Activated CD4-positive, alpha-beta T cell treated with anti-CD3 and anti-CD28 coated beads for 24 hours (primary cell): ENCODE measurements at places on chromosomes 1 and 21.

DNA sequence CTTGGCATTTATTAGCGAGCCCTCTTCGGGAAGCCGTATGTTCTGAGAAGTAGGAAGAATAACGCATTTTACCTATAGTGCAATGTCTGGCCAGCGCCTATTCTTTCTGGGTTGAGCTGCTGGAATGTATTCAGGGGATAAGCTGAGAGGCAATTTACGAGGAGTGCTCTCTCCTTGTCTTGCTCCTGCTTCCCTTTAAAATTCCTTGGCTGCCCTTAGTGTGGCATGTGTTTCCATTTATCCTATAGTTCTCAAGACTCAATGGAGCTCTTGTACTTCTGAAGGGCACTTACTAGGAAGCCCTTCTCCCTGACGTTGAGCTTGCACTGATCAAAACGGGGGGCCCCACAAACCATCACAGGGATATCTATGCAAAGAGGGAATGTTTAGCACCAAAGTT, 364.6 kb downstream of the DISC1 start:
- no peak for DNase-seq

- DNase-seq = no peak
Measured at GRCh38 chr1:59522925-59523505, 226.1 kb downstream of the FGGY start.

- no peak for DNase-seq
Measured at GRCh38 chr1:6105763-6106162, 60.1 kb downstream of the KCNAB2 start.

GRCh38 chr1:44828841-44829440, 14.1 kb downstream of the PTCH2 start:
- DNase-seq = no peak

DNA sequence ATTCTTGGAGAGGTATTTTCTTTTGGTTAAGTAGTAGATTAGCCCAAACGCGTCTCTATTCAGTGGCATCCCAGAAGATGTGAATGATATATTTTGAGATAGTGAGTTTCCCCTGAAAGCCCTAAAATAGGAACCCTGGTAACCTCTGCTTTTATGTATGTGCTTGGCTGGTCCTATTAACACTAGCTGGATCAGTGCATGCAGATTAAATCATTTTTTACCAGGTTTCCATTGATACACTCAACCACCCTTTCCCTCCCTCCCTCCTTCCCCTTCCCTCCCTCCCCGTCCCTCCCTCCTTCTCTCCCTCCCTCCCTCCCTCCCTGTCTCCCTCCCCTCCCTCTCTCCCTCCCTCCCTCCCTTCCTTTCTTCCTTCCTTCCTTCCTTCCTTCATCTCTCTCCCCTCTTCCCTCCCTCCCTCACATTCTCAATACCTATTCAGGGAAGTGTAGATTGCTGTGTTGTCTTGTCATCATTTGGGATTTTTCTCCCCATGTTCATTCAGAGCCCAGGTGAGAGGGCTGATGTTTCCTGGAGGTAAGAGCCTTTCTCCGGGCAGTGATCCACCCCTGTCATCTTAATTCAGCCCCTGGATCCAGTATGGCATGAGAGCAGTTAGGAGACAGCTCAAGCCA, 406.8 kb downstream of the PRDM2 start:
- no peak for DNase-seq

DNA sequence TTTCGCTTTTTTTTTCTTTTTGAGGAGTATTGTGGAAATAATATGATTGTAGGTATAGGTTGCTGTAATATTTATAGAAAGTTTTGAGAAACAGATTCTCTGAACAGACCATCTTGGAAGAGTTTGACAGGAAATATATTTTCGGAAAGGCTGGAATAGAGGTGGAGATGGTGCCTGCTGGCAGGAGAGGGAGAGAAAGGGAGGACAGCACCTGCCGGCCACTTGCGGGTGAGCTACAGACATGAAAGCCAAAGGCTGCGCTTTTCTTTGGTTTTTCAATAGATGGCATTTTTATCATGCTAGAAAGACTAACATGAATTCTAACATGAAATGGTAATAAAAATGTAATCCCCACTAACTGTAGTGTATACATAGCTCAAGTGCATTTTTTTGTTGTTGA, 82.1 kb downstream of the CAMTA1 start:
- no peak for DNase-seq

DNA sequence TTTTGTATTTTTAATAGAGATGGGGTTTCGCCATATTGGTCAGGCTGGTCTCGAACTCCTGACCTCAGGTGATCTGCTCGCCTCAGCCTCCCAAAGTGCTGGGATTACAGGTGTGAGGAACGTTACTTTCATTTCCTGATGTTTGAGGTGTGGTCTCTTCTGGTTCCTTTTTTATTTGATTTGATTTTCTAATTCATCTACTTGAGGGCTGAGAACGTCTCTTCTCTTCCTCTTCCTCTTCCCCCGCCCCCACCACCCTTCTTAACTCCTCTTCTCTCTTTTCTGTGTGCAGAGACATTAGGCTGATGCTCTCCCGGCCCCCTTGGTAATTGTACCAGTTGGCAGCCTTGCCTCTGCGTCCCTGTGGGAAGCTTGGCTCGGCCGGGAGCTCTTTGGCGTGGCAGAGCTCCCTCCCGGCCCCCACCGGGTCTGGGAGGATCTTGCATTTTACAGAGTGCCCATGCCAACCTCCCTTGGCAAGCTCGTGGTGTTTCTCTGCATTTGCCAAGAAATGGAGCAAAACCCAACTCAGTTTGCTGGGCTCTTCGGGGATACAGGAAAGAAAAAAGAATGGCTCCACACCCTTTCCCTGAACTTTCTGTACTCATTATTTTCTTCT, 19.9 kb downstream of the CRYAA start:
- DNase-seq = no peak

DNA sequence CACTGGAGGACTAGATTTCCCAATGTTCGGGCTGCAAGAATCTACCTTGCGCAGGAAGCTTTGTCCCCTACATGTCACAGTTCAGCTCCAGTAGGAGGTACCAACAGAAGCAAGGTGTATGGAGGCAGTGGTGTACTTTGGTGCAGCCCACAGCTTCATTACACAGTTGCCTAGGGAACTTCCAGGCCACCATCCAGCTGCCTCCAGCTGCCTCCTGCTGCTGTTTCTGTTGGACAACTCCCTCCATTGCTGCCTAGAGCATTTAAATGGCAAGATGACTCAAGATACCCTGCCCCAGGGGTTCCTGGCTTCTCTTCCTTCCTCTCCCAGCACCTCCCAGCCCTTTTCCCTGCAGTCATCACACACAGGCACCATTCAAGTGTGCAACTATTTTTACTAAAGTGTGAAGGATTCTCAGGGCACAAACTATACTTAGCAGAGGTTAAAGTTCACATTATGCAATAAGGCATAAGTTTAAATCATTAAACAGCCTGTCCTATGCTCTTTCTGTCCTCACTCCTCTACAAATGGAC, 39.0 kb upstream of the ATP1A1 start:
- DNase-seq = no peak

DNA sequence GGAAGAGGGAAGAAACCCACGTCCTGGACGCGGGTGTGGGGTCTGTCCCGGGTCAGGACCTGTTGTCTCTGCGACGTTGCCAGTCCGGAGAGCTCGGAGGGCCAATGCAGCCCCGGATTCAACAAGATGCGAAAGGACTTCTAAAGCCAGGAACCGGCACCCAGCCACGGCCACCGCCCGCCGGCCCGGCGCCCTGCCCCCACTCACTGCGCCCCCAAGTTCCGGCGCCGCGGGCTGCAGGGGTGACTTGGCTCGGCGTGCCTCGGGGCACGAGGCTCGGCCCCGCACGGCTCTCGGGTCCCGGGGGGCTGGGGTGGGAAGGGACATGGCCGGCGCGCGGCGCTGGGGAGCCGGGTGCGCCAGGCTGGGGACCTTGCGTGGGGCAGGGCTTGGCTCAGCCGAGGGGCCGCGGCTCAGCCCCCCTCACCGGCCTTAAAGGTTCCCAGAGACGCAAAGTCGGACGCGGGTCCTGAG, 51.8 kb upstream of the H6PD start:
- DNase-seq = no peak

DNA sequence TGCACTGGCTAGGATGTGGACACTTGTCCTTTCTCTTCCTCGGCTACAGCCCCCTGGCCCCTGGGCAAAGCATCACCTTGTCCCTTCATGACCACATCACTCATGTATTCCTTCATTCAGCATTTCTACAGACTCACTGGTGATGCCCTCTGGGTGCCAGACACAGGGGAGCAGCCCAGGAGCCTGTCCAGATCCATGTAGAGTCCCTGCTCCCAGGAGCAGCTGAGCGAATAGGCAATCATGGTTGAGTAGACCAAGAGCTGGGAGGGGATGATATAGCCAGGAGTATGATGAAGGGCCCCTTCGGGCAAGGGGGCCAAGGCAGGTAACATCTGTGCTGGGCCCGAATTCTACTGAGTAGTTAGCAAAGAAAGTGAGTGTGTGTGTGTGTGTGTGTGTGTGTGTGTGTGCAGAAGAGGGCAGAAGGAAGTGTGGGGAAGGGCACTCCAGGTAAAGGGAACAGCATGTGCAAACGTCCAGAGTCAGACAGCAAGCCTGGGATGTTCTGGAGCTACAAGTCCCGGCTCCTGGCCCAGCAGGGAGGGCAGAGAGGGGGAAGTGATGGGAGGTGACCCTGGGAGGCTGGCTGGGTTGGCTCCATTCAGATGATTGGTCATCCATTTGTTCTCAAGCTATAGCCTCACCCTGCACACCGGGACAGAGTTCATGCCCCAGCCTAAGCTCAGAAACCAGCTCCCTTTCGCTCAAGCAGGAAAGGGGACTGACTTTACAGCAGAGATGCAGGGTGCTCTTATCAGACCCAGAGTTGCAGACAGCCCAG, 21.0 kb upstream of the PIK3CD start:
- DNase-seq = no peak

GRCh38 chr1:75328691-75329090, 194.5 kb downstream of the LHX8 start:
- DNase-seq = no peak

DNA sequence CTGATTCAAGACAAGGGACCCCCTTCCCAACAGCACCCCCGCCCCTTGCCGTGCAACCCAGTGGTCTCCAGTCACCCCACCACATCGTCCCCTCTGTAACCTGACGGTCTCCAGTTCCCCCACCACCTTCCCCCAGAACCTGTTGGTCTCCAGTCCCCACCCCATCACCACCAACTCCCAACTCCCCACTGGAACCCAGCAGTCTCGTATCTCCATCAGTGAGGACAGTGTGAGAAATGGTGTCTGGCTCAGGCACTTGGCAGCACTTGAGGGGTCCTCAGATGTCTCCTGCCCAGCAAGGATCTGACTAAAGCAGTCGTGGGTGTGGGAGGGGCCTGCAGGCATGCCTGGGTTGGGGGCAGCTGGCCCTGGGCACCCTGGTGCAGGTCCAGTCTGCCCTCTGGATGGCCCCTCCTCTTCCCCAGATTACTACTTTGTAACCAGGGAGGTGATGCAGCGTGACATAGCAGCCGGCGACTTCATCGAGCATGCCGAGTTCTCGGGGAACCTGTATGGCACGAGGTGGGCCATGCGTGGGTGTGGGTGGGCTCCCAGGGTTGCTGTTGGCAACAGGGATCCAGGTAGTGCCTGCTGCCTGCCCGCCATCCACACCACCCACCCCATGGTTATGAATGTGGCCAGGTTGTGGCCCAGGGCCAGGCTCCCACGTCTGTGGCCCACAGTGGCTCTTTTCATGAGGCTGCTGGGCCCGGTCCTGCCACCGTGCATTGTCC, 3.1 kb upstream of the GJC2 start:
- no peak for DNase-seq

DNA sequence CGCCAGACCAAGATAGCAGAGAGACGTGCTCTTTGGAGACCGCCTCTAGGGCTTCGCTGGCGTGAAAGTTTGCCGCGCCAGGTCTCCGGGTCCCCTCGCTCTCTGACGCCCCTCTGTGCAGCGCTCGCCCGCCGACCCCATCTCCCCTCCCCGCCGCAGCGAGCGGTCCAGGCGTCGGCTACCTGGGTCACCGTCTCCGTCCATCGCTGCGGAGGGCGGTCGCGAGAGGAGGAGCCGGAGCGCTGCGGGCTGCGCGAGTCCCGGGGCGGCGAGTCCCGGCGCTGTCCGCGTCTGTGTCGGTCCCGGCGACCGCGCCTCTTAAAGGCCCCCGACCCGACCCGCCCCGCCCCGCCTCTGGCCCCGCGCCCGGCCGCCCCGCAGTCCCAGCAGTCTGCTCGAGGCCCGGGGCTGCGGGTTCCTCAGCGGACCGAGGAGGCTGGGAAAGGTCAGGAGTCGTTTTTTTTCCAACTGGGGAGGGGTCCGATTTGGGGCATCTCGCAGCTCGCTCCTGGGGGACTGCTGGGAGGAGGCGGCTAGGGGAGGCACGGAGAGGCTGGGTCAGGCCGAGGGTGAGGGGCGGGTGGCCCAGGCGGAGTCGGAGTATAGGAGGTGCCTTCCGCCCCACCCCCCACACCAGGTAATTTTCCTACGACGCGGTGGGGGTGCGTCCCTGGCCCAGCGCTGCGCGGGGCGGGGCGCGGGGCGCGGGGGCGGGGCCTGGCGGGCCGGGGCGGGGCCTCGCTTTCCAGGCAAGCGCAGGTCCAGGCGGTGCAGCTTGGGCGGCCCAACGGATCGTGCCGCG, at the start of the genes FBXO2 and FBXO44:
Gene FBXO2, minus strand, starts transcription at position 293 of the 802 bp plus-strand sequence. Its CDS starts 89 bp downstream, at position 204.
Gene FBXO44, plus strand, starts transcription at position 741 of the 802 bp plus-strand sequence. CDS start 959 bp downstream, outside the sequence.
- peak; percentile 53 for DNase-seq

DNA sequence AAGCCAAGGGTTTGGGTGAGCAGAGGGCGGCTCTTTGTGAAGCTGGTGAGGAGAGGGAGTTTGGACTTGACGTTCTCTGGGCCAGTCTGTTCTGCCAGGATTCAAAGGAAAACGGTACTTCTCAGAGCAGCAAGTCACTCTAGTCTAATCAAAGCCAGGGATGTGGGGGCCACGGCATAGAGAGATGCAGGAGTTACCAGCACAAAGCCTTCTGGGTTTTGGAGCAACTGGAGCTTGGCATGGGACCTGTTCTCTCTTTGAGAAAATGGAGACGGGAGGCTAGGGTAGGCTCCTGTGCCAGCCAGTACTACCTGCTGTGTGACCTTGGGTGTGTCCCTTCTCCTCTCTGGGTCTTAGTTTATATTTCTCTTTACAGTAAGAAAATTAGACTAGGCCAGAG, 2.1 kb downstream of the TXLNA start:
- DNase-seq = no peak
